ENCODE measurements at places on chromosomes 12 and 14.

- DNase-seq: no peak
- no peaks in the 10 kb centered on the region for H3K27me3 ChIP-seq
- H3K36me3 ChIP-seq: no peaks in the 10 kb centered on the region
- no peak overlapping the region for H3K4me3 ChIP-seq
- no peak overlapping the region for H3K27ac ChIP-seq
- peaks cover 12% of the 10 kb centered on the region for H3K4me1 ChIP-seq
Observed at GRCh38 chr12:2154050-2154449, 101.3 kb downstream of the CACNA1C start.

DNA sequence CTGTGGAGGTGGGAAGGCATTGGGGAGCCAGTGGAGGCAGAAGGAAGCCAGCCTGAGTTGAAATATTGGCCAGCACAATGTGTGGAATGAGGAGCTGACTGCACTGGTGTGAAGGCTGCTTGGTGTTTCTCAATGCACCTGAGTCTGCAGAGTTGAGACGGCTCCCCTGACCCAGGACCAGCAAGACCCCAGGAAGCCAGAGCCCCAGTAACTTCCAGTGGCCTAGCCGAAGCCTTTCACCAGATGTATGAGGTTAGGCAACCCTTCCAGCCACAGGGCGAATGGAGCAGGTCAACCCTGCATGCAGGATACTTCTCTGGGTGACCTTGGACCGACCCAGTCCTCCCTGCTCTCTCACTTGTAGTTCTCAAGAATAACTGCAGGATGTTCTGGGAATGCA lies 12.9 kb upstream of the KRT73 start:
- no peak overlapping the region for H3K27ac ChIP-seq
- peaks cover 3% of the 10 kb centered on the region for H3K27me3 ChIP-seq
- no peaks in the 10 kb centered on the region for H3K36me3 ChIP-seq
- H3K4me3 ChIP-seq: no peak overlapping the region
- DNase-seq: no peak

GRCh38 chr12:31922341-31923062 lies 36.7 kb upstream of the RESF1 start:
- H3K27me3 ChIP-seq: no peaks in the 10 kb centered on the region
- no peaks in the 10 kb centered on the region for H3K36me3 ChIP-seq
- DNase-seq: no peak
- H3K4me1 ChIP-seq: no peaks in the 10 kb centered on the region
- H3K4me3 ChIP-seq: no peak overlapping the region

DNA sequence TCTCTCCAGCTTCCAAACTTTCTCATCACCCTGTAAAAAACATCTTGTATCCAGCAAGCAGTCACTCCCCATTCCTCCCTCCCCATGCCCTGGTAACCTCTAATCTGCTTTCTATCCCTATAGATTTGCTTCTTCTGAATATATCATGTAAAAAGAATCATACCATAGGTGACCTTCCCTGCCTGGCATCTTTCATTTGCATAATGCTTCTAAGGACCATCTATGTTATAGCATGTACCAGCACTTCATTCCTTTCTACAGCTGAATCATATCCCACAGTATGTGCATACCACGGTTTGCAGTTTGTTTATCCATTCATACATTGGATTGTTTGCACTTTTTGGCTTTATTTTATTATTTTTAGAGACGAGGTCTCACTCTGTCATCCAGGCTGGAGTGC lies 22.9 kb upstream of the VPS37B start:
- H3K4me1 ChIP-seq: peaks cover 8% of the 10 kb centered on the region
- H3K27me3 ChIP-seq: no peaks in the 10 kb centered on the region
- H3K36me3 ChIP-seq: no peaks in the 10 kb centered on the region
- DNase-seq: no peak
- H3K4me3 ChIP-seq: no peak overlapping the region
- H3K27ac ChIP-seq: no peak overlapping the region

- no peaks in the 10 kb centered on the region for H3K4me1 ChIP-seq
- no peaks in the 10 kb centered on the region for H3K36me3 ChIP-seq
- H3K27me3 ChIP-seq: no peaks in the 10 kb centered on the region
Observed at GRCh38 chr12:126389220-126389841, 1324.1 kb downstream of the AACS start.

DNA sequence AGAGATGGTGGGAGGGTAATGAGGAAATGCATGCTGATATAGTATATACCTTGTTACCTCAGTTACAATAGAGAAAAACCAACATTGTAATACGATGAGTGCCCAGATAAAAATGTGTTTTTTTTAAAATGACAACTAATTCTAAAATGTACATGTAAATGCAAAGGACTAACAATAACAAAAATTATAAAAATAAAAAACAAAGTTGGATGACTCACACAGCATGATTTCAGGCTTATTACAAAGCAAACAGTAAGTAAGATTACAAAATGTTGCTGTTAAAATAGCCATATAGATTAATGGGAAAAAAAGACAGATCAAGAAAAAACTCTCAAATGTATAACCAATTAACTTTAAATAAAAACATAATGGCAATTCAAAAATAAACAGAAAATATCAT lies 1099.4 kb downstream of the FSCB start:
- H3K27ac ChIP-seq: no peak overlapping the region
- no peaks in the 10 kb centered on the region for H3K27me3 ChIP-seq
- H3K36me3 ChIP-seq: no peaks in the 10 kb centered on the region
- no peak for DNase-seq
- no peak overlapping the region for H3K4me3 ChIP-seq

- no peaks in the 10 kb centered on the region for H3K36me3 ChIP-seq
- H3K27me3 ChIP-seq: no peaks in the 10 kb centered on the region
- no peak overlapping the region for H3K4me3 ChIP-seq
- no peak for DNase-seq
- H3K27ac ChIP-seq: no peak overlapping the region
Observed at GRCh38 chr14:95046711-95047681, 110.3 kb downstream of the DICER1 start.

DNA sequence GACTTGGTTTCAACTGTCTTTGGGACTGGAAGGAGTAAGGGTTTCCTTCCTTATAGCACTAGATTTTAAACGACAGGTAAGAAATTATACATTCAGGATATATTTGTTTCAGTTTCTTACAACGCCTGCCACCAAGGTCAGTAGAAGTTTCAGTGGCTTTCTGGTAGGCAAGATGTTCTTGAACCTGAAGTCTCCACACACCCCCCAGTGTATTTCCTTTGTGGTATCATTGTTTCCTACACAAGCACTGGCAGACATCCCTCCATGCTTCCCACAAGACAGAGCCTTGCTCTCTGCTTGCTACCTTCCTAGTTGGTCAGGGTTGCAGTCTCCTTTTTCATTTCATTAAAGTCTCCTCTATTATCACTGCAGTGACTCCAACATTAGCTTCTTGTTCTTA lies 283.1 kb downstream of the FLRT2 start:
- H3K4me3 ChIP-seq: no peak overlapping the region
- DNase-seq: peak; percentile 73
- no peaks in the 10 kb centered on the region for H3K36me3 ChIP-seq
- H3K27ac ChIP-seq: 0 out of 2 replicates have a peak overlapping the region, but pooled peaks have one; percentile 30
- H3K4me1 ChIP-seq: 0 out of 2 replicates have a peak, but pooled peaks cover 4% of the 10 kb centered on the region

DNA sequence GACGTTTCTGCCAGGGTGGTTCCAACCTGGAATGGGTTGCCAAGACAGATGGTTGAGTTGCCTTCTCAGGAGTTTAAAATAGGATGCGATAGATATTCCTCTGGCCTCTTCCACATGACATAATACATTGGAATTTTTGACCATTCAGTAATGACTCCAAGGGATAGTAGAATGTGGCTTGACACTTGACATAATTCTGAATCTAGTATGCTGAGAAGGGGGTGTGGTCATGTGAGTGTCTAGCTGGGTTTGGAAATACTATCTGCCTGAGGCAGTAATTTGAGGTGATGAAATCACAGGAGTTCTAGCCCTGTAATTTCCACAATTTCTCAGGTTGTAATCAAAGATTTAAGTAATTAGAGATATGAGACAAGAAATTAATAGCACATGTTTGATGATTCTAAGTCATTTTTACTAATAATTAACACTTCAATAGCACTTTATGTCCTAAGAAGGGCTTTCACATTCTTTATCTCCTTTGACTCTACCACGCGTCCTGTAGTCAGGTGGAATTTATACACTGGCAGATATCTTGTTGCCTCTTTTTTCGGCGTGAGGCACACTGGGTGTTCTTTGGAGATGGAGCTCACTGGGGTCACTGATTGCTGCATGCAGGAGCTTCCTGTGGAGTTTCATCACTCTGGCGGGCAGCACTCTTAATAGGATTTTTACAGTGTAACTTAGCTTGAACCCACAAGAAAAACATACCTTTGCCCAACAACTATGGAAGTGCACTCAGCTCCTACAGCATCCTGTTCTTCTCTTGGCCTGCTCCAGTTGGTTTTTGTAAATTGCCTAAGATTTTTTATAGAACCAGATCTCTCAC lies 3.2 kb upstream of the AMIGO2 start:
- no peaks in the 10 kb centered on the region for H3K36me3 ChIP-seq
- H3K4me3 ChIP-seq: no peak overlapping the region
- no peak overlapping the region for H3K27ac ChIP-seq
- H3K27me3 ChIP-seq: no peaks in the 10 kb centered on the region
- peaks cover 8% of the 10 kb centered on the region for H3K4me1 ChIP-seq

- DNase-seq: no peak
- no peaks in the 10 kb centered on the region for H3K27me3 ChIP-seq
- no peak overlapping the region for H3K4me3 ChIP-seq
- no peaks in the 10 kb centered on the region for H3K4me1 ChIP-seq
- H3K36me3 ChIP-seq: no peaks in the 10 kb centered on the region
Observed at GRCh38 chr12:117068492-117068891, 30.7 kb downstream of the TESC start.

GRCh38 chr14:33833706-33834465 lies 117.0 kb downstream of the EGLN3 start:
- no peak overlapping the region for H3K27ac ChIP-seq
- H3K4me3 ChIP-seq: no peak overlapping the region
- H3K4me1 ChIP-seq: no peaks in the 10 kb centered on the region
- DNase-seq: no peak

DNA sequence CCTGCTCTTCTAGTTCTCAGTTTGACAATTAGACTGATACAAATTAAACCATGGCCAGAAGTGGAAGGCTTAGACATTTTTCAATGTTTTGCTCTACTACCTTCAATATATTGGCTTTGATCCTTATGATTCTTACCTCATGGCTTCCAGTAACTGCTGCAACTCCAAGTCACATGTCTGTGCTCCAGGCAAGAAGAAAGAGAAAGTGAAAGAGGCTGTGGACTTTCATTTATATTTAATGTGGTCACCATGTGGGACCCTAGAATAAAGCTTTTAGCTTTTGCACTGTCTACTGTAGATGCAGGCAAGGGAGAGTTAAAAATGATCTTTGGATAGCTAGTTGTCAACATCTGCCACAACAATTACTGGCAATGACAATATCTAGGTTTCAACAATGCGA lies 214.3 kb upstream of the PDE3A start:
- no peaks in the 10 kb centered on the region for H3K36me3 ChIP-seq
- H3K27ac ChIP-seq: no peak overlapping the region
- H3K27me3 ChIP-seq: no peaks in the 10 kb centered on the region
- H3K4me1 ChIP-seq: no peaks in the 10 kb centered on the region
- peak; percentile 15 for DNase-seq

DNA sequence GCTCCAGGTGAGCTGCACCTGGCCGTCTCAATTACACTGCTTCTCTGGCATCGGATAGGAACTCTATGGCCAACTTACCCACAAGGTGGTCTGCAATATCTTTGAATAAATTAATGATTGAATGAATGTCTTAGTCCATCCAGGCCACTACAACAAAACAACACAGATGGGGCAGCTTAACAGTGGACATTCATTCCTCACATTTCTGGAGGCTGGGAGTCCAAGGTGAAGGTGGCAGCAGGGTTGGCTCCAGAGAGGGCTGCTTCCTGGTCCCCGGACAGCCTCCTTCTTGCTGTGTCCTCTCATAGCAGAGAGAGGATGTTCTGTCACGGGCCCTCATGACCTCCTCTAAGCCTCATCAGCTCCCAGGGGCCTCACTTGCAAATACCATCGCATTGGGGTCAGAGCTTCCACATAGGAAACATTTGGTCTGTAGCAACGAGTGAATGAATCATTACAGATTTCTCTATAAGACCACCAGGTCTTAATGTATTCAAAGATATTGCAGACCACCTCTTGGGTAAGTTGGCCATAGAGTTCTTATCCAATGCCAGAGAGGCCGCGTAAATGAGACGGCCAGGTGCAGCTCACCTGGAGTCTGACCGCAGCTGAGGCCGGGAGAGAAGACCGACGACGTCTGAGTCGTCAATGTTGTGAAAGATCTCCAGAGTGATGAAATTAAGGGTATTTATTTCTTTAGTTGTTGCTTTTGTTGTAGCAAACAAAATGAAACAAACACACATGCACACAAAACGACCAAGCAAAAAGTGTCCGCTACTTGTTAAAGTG lies 182.7 kb upstream of the C14orf180 start:
- no peaks in the 10 kb centered on the region for H3K36me3 ChIP-seq
- peaks cover 45% of the 10 kb centered on the region for H3K27me3 ChIP-seq
- H3K27ac ChIP-seq: no peak overlapping the region
- H3K4me3 ChIP-seq: no peak overlapping the region
- H3K4me1 ChIP-seq: no peaks in the 10 kb centered on the region
- DNase-seq: no peak

- H3K4me3 ChIP-seq: no peak overlapping the region
- H3K4me1 ChIP-seq: no peaks in the 10 kb centered on the region
- no peak overlapping the region for H3K27ac ChIP-seq
- H3K36me3 ChIP-seq: no peaks in the 10 kb centered on the region
Observed at GRCh38 chr14:50823051-50823761, 7.8 kb downstream of the NIN start.

DNA sequence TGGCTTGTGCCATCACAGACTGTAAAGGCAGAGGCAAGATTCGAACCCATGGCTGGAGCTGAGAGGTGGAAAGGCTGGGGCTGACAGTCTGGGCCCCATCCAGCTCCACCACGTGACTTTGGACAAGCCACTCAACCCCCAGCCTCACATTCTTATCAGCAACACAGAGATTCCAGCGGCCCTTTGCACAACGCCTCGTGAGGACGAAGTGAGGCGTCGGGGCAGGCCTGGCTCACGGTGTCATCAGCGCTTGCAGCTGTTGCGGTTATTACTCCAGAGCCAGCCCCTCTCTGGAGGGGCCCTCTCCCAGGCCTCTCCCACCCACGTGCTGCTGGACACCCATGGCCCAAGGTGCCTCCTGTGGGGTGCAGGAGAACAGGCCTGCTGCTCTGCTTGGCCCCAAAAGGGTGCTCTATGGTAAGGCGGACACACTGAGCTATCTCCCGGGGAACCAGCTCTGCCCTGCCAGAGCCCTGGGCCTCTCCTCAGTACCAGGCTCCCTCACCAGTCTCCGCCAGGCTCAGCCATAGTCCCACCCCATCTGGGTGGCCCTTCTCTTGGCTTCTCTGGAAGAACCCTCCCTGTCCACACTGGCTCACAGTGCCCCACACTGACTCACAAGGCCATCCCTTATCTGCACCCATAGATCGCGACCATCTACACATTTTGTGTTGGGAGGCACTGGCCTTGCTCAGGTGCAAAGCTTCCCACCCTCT lies 21.1 kb downstream of the CHGA start:
- H3K4me1 ChIP-seq: no peaks in the 10 kb centered on the region
- no peak overlapping the region for H3K4me3 ChIP-seq
- DNase-seq: no peak
- H3K27ac ChIP-seq: no peak overlapping the region
- H3K36me3 ChIP-seq: no peaks in the 10 kb centered on the region
- no peaks in the 10 kb centered on the region for H3K27me3 ChIP-seq

GRCh38 chr12:132336451-132337413 lies 7.3 kb upstream of the GALNT9 start:
- no peak overlapping the region for H3K4me3 ChIP-seq
- H3K4me1 ChIP-seq: no peaks in the 10 kb centered on the region
- peaks cover 14% of the 10 kb centered on the region for H3K27me3 ChIP-seq
- no peak for DNase-seq

Data from MM.1S (cell line).